Esophagus squamous epithelium (tissue), 5 donors: ENCODE measurements at places on chromosomes 13 and 19.

DNA sequence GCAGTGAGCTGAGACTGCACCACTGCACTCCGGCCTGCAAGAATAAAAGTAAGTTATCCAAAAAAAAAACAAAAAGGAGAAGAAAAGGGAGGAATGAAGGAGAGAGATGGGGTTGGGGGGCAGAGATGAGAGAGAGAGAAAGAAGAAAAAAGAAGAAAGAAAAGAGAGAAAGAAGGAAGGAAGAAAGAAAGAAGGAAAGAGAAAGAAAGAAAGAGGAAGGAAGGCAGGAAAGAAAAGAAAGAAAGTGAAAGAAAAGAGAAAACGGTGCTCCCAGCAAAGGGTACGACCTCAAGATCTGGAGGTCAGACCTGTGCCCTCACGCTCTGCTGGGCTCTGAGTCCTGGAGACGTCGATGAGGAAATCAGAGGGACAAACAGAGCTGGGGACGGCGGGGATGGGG lies 3.7 kb downstream of the A1BG start:
- no peak for DNase-seq

DNA sequence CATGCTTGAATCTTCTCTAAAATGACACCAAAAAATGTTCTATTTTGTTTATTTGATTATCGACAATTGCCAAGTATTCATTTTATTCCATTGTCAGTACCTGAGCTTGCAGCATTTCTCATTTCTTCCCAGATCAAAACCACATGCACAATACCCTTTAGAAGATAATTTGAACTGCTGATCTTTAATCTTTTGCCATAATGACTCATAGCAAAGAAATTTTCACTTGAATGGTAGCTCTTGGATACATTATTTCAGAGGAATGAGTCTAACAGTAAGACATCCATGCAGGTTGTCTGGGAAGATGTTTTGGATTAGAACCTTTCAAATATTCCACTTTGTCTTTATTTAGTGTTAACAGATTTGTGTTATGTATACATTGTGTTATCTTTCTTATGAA lies 42.0 kb upstream of the RXFP2 start:
- DNase-seq = no peak

GRCh38 chr19:44748426-44749254 lies at the start of gene BCL3:
Gene BCL3 (plus strand): TSS chr19:44748708. CDS start chr19:44748791, 83 bp downstream.
- DNase-seq = no peak

DNA sequence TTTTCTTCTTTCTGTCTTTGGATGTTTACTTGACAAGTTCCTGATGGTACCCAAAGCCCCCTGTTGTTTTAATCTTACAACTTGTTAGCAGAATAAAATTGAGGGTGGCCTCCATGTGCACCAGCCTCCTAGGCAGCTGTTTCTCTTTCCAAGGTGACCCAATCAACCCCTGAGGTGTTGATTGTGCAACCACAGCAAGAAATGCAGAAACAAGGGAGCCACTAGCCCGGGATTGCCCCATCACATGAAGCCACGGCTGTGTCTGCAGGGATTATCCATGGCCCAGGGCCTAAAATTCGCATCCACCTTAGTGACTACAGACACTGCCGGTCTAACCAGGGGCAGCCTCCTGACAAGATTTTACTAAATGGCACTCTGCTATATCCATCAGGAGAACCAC lies 14.4 kb downstream of the CEACAM4 start:
- DNase-seq = no peak

- DNase-seq = no peak
Observed at GRCh38 chr19:45598267-45599001, 3.6 kb downstream of the GPR4 start.

GRCh38 chr13:48161530-48162179 lies 66.8 kb upstream of the MED4 start:
- no peak for DNase-seq

- no peak for DNase-seq
Observed at GRCh38 chr13:68047889-68048288, 817.8 kb upstream of the PCDH9 start.
